ENCODE measurements at places on chromosomes 1 and 21.

- DNase-seq = no peak
Observed at GRCh38 chr1:8740034-8740449, 77.4 kb downstream of the RERE start.

GRCh38 chr1:200739702-200740570 is 1.2 kb downstream of the CAMSAP2 start:
- no peak for DNase-seq

GRCh38 chr1:189971656-189972055 is 506.0 kb downstream of the BRINP3 start:
- DNase-seq = no peak

DNA sequence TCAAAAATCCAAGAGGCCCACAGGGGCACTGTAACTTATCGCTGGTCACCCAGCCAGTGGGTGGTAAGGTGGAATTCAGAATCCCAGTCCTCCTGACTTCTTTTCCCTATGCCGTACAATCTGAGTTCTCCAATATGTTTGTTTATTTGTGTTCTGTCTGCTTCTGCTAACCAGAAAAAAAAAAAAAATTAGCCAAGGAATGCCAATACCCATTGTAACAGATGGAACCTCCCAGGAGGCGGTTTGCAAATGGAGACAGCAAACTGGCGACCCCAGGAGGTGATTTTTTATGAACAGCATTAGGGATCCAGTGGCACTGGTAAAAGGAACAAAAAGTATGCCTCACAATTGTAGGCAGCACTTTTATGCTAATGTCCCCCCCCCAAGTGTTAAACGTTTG is 189.0 kb upstream of the FGGY start:
- no peak for DNase-seq

DNA sequence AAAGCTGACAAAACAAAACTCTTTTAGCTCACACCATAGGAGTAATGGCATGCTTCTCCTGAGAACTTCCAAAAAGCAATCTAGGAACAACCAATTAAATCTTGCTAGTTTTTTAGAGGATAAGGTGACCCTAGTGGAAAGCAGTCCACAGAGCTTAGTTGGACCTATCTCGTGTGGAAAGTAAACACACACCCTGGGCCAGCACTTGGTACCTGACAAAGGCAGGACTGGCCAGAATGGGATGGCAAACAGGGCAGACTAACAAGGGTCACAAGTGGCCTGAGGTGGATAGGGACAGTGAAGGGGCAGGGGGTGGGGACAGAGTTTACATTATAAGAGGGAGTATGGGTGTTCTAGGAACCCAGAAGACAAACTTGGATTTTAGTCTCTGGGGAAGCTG is 22.0 kb downstream of the FMO4 start:
- no peak for DNase-seq

GRCh38 chr21:45357436-45358260 is 47.3 kb upstream of the COL18A1 start:
- no peak for DNase-seq

- DNase-seq = no peak
Observed at GRCh38 chr1:204259782-204260181, 46.0 kb upstream of the GOLT1A start.

- DNase-seq = peak; percentile 64
Observed at GRCh38 chr1:12658531-12659453, 14.9 kb downstream of the AADACL4 start.

- no peak for DNase-seq
Observed at GRCh38 chr1:154751690-154752089, 118.4 kb downstream of the KCNN3 start.

DNA sequence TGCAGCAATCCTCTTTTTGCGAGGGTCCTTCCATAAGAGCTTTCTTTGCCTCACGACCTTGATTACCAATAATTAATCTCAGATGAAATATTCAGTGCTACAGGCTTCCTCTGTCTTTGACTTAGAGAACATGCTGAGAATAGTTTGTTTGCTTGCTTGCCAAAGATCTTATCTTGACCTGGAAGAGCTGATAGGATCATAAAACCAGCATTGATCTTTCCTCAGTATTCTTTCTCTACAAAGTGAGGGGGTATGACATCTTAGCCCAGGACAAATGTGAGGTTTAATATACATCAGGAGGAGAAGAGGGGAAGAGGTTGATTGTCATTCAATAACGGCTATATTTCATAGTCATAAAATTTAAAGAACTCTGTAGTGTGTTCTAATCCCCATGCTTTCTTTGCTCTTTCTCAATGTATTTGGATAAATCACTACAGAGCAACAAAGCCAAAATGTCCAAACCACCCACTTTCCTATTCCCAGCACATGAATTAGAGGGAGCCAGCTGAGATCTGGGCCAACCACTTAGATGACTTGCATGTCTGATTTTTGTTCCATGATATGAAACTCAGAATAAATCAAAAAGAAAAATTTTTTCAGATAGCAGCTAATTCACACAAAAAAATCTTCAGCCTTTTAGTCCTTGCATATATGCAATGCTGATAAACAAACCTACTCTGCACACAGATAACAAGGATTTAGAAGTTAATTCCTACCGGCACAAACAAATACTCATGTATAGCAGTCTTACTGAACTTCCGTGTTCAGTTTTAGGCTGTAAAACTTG is 50.5 kb upstream of the IPO9 start:
- DNase-seq = no peak

GRCh38 chr1:169338617-169339016 is 29.0 kb downstream of the NME7 start:
- DNase-seq = no peak

DNA sequence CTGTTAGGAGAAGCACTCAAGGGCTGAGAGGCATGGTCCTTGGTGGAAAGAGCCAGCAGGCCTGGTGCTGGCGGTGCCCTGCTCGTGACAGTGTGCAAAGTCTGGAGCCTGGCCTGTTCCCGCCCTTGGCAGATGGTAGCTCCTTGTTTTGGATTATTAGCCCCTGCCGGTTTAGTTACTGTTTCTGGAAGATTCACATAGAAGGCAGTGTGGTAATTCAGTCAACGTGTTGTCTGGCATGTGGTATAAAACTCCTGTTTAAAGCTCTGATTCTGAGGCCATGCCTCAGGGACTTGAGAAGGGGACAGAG is 6.8 kb downstream of the PKNOX1 start:
- DNase-seq = no peak

- DNase-seq = no peak
Observed at GRCh38 chr1:211378844-211379243, 52.2 kb downstream of the TRAF5 start.

DNA sequence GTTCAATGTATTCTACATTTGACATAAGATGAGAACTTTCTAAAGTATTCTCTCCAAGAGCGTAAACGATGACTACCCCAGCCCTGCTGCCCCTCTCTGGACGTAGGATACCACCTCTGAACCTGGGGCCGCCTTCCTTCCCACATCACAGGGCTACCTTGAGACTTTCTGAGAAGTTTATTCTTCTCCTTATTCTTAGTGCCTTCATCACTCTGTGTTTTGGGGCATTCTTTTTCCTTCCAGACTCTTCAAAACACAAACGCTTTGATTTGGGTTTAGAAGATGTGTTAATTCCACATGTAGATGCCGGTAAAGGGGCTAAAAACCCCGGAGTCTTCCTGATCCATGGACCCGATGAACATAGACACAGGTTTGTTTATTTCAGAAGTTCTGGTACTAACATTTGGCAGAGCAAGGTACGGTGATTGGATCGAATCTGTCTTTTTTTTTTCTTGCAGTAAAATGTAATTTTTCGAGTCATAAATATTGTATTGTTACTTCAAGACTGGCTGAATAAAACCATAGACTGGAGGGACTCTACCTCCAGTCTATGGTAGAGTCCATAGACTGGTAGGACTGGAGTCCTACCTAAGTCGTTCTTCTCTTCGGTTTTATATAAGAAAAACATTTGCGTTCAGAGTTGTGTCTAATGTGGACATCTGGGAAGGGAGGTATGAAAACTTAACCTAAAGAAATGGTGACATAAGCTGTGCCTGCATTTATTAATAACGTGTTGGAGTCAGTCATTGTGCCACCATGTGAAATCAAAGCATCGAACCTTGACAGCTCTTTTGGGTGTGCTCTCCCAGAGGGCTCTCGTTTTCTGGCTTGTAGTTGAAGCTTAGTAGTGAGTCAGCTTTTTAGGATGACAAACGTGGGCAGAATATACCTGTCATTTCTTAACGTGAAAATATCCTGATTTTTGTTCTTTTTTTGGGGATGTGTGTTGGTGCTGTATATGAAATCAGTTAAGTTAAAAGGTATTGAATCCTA is 1.2 kb downstream of the MAN1A2 start:
- no peak for DNase-seq

GRCh38 chr1:36149973-36150295 is 648 bp upstream of the TRAPPC3 start:
- DNase-seq = no peak

DNA sequence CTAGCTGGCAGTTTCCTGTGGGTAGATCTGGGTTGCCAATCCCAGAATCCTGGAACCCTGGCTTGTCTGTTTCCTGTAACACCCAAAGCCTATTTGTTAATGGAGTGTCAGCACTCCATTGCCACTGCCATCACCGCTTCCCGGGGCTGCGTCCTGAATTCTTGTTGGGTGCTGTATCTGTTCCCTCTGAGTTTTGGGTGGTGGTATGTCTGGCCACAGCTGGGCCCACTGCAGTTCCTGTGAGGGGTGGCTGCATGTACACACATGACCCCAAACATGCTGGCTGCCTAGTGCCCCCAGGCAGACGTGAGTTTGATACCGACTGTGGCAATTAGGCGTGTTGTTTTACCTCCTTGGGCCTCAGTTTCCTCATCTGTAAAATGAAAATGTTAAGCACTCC is 29.3 kb downstream of the NAV1 start:
- DNase-seq = no peak

- DNase-seq = no peak
Observed at GRCh38 chr1:185969028-185969427, 234.8 kb downstream of the HMCN1 start.

DNA sequence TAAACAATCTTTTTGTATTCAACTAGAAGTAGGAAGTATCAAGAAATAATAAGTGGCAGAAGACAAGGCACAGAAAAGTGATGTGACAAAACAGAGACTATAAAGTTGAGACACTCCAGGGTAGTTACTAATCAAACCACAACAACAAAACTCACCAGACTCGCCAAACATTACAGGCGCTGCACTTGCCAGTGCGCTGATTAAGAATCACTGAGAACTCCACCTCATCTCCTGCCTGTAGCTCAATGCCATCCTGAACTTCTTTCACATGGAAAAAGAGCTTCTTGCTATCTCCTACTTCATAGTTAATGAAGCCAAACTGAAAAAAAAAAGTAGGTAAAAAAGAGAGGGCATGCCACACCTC is 2.8 kb upstream of the NRAS start:
- DNase-seq = no peak

- DNase-seq = no peak
Observed at GRCh38 chr1:165403835-165404482, 41.0 kb downstream of the RXRG start.

DNA sequence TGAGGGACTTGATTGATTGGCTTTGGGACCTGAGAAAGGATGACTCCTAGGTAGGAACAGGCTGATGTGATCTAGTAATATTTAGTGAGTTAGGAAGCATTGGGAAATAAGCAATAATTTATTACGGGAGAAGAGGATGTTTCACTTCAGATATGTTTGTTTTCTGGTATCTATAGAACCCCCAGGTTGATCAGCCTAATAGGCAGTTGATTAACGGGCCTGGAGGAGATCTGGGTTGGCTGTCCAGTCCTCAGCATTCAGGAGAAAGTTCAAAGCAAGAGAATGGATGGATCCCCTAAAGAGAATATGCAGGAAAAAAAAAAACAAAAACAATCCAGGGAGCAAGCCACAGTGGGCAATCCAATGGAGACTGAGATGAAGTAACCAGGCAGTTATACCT is 48.2 kb upstream of the AKT3 start:
- no peak for DNase-seq

- peak; percentile 23 for DNase-seq
Observed at GRCh38 chr1:248858096-248858890, 592 bp downstream of the ZNF692 start.

- peak; percentile 52 for DNase-seq
Observed at GRCh38 chr1:1628754-1629429, 3.1 kb upstream of the MMP23B start.

- DNase-seq = no peak
Observed at GRCh38 chr1:29636936-29637335, 400.6 kb downstream of the PTPRU start.

GRCh38 chr1:1399872-1400575 is 889 bp upstream of the CCNL2 start:
- no peak for DNase-seq

DNA sequence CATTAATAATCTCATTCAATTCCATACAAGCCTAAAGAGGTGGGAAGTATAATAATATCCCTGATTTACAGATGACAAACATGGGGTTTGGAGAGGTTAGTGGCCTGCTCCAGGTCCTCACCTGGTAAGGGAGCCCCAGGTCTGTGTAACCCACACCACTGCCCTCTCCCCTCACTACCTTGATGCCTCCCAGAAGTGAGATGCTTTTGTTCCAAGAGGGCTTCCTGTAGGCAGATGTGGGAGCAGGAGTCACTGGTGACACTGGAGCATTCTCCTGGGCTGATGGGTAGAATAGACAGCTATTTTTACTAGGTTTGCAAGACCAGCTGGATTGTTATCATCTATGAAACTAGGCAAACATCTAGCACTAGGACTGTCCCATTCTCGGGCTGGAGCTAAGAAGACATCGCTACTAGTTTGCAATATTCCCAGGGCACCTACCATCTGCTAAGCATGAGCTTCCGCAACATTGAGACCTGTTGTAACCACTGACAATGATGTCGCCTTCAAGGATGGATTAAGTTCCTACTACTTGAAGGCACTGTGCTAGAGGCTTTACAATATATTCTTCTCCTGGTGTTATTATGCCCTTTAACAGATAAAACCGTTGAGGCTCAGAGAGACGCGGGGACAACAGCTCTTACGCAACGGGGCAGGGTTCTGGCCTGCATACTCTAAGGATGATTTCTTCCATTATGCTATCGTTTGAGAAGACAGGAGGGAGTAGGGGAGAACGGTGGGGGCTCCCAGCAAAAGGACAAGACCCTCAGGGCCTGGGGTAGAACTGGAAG is 35.0 kb downstream of the BATF3 start:
- no peak for DNase-seq

GRCh38 chr1:192817246-192817645 is 8.4 kb downstream of the RGS2 start:
- no peak for DNase-seq

DNA sequence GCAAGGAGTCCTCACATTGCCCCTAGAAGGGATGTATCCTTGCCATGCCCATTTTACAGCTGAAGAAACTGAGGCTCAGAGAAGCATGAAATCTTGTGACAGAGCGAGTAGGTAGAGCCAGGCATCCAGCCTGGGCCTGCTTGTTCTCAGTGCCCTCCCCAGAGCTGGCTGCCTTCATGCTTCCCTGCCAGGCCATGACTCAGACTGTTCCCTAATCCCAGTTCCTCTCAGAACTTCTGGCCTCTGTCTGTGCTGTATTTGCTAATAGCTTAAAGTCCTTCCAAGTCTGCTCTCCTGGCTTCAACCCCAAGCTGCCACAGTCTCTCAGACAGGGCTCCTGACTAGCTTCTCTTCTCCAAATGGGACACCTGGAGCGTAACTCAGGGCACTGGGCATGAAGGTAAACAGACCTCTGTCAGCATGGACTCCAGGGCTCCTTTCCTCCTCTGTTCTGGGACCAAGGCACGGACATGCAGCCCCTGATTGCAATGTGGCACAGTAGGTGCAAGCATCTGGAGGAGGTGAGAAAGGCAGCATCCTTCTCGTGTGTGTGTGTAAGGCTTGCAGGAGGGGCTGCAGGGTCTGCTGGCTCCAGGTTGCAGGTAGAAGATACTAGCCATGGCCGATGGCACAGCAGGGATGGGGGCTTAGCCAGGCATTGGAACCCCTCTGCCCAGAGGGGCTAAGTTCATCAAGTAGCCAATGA is 122.7 kb downstream of the HMGB4 start:
- DNase-seq = no peak

- DNase-seq = no peak
Observed at GRCh38 chr21:21084179-21084578, 86.0 kb downstream of the NCAM2 start.

Data from stimulated activated CD4-positive, alpha-beta T cell treated with anti-CD3 and anti-CD28 coated beads, TNF-alpha, amount 100 ng/mL, for 24 hours (primary cell).